Natural killer cell treated with Interleukin-12 subunit alpha and Interleukin-12 subunit beta and Interleukin-15 and Interleukin-18, amount 100 ng/mL, for 72 hours (primary cell): ENCODE measurements at places on chromosomes 16 and 17.

GRCh38 chr16:75192606-75193264 lies 14.2 kb downstream of the CTRB2 start:
- DNase-seq = no peak

DNA sequence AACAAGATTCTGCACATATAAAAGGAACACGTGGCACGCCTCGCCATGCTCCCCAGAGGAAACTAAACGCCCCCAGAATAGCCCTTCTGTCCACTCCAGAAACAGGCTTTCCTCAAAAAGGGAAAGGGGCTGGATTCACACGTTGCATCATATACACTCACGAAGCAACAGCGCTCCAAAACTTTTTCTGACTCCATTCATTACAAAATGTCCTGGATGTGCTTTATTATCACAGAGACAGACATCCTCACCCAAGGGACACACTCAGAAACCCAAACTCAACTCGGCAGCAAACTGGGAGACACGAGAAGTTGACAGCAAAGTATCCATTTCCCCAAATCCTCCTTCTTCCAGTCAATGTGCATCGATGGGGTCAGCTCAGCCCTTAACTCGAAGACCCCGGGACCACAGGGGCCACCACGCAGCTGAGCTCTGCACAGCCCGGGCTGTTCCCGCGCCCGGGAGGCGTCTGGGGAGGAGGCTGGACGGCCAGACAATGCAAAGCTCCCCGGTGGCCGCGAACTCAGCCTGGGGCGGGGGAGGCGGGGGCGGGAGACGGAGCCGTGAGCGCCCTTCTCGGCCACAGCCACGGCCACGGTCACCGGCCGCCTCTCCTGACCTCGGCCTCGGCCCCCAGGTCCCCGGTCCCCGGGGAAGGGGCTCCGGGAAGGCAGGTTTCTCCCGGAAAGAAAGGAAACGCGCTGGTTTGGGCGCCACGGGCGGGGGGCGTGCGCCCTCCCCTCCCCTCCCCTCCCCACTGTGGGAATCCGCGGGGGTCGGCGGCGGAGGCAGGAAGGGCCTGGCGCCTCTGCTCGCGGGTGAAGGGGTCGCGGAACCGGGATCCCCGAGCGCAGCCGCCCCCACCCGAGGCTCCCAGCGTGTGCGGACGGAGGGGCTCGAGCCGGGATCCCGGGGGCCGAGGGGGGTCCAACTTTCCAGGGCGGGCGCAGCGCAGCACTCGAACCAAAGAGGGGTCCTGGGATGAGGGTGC lies 1.2 kb downstream of the NXN start:
- DNase-seq = no peak

GRCh38 chr17:74890554-74890953 lies 2.9 kb downstream of the FADS6 start:
- DNase-seq = no peak

- DNase-seq = no peak
These were observed 221.8 kb downstream of the SPECC1 start for GRCh38 chr17:20230924-20231323.
